ENCODE measurements at places on chromosomes 6 and 20.

DNA sequence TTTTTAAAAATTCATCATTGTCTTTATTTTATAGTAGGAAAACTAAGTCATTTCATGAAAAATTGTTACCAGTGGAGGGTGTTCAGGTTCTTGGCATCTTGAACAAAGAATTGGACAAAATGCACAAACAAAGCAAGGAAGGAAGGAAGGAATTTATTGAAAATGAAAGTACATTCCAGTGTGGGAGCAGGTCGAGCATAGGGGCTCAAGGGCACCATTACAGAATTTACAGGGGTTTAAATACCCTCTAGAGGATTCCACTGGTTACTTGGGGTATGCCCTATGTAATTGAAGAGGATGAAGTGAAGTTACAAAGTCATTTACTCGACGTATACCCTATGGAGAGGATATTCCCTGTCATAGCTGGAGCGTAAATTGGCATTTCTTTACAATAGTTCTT lies 37.4 kb upstream of the HDAC2 start:
- no peak for DNase-seq

DNA sequence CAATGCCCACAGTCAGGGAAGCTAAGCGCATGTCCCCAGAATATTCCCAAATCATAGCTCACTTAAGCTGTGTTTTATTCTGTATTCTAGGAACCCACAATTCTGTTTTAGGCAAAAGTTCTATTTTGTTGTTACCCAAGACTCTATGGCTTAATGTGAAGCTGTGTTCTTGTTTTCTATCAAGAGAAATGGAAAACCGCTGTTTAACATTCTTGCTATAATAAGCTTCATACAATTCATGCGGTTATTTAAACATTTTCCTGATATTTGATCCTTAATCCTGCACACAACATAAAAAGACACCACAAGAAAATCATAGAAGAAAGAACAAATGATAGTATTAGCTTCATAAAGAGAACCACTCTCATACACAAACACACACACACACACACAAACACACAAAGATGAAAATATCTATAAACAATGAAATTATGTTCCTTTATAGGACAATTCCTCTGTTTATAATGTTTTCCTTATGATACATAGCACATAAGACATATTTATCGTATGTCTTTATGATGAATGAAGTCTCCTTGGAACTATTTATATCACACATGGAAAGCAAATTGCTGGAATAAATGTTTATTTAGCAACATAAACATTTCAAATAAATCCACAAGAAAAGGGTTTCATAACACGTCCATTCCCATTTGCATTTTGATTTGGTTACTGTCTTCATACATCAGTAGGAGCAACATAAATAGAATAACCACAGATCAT lies 16.4 kb upstream of the COL21A1 start:
- no peak for DNase-seq

DNA sequence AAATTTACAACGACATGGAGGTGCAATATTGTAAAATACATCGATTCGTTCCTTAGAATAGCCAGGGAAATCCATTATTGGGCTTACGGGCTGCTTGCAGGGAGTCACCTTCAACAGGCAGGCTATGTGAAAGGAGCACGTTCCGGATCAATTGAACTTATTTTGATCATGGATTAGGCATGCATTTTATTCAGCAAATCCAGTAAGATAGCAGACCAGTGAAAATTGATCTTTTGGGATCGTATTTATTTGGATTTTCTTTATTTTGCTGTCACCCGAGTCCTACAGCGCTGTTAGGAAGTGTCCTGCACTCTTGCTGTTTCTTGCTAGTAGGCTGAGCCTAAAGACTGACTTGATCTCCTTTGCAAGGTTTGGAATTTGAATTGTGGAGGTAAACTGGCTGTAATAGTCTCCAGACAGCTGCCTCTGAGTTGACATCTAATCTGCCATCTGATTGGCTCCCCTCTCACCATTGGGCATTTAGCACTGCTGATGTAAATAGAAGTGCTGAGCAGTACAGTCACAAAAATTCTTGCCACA lies 3.0 kb downstream of the ARID1B start:
- peak; percentile 72 for DNase-seq

GRCh38 chr6:9025796-9026394 lies 590.5 kb upstream of the SLC35B3 start:
- no peak for DNase-seq

GRCh38 chr20:59355242-59355641 lies 54.8 kb downstream of the EDN3 start:
- no peak for DNase-seq

GRCh38 chr6:21001736-21002135 lies 467.5 kb downstream of the CDKAL1 start:
- no peak for DNase-seq

DNA sequence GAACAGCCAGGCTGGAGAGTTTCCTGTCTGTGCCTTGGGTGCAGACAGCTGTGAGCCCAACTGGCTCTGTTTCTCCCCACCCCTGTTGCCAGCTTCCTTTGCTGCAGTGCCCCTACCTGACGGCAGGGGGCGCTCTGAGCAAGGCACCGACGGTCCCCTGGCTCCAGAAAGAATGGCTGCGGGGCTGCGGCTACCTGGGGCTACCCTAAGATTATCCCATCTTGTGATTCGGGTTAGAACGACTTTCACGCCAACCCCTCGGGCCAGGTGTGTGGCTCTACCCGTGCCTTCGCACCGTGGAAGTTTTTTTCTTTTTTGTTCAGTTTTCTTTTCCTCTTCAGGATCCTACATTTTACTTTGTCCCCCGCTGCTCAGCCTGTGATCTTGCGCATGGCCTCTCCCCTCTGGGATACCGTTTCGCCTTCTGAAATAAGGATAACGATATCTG lies 33.4 kb upstream of the AAR2 start:
- DNase-seq = no peak

Data from glomerular endothelial cell (primary cell).